ENCODE measurements at places on chromosomes 12 and 14. TPM values are rescaled to one million over a fixed set of nuclear protein-coding genes. Genes with fewer than 3 reads are reported as not detected.

DNA sequence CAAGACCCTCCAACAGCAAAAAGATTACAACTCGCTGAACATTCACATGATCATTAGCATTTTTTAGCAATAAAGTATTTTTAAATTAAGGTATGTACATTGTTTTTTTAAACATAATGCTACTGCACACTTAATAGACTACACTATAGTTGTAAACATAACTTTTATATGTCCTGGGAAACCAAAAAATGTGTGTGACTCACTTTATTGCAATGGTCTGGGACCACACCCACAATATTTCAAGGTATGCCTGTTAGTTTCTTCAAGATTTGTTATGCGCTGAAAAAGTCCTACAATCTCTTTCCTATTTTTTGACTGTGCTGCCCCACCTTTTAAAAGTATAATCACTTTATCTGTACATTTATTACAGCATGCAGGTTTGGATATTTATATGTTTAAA, 30.4 kb upstream of the PCNX4 start:
- no peak for DNase-seq

Gene TDRD9
- 0.25 TPM for polyA plus RNA-seq

Gene BEST3
- not detected for polyA plus RNA-seq

Gene TMEM233
- not detected for polyA plus RNA-seq

DNA sequence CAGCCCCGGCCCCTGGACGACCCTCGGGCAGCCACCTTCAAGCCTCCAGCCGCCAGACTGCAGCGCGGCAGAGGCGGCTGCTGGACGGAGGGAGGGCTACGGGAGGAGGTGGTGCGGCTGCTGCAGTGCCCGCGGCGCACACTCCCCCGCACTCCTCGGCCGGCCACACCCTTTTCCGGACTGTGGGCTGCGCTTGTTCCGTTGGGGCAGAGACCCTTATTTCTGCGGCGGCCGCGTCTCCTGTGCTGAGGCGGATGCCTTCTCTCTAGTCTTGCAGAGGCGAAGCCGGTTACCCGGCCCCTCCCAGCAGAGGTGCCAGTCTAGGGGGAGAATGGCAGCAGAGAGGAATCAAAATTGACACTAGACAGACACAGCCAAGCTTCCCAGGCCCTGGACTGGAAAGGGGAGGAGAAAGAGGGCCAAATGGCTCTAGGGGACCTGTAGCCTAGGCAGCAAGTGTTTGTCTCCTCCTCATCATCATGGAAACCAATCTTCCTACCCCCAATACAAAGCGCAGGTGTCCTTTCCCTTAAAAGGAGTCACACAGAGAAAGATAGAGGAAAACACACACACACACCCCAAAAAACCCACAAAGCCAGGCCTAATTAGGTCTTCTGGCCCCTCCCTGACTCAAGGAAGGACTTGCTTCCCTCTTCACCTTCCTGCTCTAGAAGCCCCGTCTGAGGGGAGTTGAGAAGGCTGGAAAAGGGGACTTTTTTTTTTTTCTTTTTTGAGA, 1.3 kb downstream of the ESYT1 start:
- DNase-seq, result peak; percentile 71

Gene OVCH1
- not detected for polyA plus RNA-seq
